ENCODE measurements at places on chromosomes 1 and 21. TPM values are rescaled to one million over a fixed set of nuclear protein-coding genes. Genes with fewer than 3 reads are reported as not detected.

- DNase-seq, result no peak
These were observed 1.8 kb downstream of the CLDN17 start for GRCh38 chr21:30164796-30165195.

GRCh38 chr1:11394592-11395245 lies 84.2 kb upstream of the DISP3 start:
- no peak for DNase-seq

- DNase-seq, result no peak
These were observed 166.6 kb upstream of the ATP1B1 start for GRCh38 chr1:168939947-168940223.

DNA sequence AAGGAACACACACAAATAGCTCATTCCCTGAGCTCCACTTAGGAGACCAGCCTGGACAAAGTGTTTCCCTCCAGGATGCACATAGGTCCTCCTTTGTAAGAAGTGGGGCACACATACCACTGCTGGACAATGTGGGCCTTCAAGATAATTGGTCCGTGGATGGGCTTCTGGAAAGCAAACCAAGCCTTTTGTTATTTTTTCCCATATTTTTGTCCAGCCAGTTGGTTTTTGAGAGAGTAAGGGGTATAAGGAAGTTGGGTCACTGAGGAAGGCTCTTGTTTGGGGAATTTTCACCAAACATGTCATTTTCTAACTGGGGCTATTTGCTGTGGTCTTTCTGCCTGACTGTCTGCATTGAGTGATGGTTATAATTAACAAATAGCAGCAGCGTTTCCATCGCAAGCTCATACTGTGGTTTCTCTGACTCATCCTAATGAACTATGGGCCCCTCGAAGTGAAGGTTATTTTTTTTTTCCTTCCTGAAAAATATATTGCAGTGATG lies 306.3 kb upstream of the DUSP10 start:
- no peak for DNase-seq

Gene GBP3
- 11.5 TPM for total RNA-seq

DNA sequence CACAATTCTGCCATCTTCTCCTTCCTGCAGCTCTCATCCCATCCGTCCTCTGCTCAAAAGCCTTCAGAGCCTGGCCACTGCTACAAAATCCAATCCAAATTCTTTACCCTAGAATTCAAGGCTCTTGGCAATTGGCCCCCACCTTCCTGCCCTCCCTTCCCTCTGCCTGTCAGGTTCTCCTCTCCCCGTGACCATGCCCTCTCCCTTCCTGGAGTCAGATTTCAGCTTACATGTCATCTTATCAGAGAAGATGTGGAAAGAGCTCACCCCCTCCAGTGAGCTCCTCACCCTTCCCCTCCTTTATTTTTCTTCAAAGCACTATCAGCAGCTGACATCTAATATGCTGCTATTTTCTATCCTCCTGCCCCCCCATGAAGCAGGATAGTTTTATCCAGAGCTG lies 86.9 kb downstream of the GRIK3 start:
- no peak for DNase-seq

Gene DRAXIN
- total RNA-seq, result not detected

Gene BARHL2
- total RNA-seq, result not detected

Gene CHAF1B
- 1.3 TPM for total RNA-seq

DNA sequence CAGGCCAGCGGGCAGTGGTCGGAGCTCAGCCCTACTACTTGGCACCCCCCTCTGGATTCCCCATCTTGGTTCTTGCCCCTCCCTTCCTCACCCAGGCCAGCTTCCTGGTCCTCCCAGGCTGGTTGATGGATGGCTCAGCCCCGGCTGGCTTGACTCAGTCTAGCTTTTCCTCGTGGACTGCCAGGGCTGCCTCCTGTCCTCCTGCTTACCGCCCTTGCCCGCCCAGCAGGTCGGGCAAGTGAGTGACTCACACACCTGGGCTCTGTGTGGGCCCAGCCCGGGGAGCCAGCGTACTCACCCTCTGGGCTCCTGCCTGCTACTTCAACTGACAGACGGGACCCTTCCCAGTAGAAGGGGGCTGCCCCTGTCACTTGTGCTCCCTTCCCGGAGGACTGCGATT lies 19.5 kb upstream of the ARHGEF10L start:
- DNase-seq, result no peak

Gene LCE1B
- total RNA-seq, result not detected

GRCh38 chr1:44368471-44369151 lies 13.6 kb upstream of the ERI3 start:
- DNase-seq, result no peak

Gene CASQ2
- 2.1 TPM for total RNA-seq

- no peak for DNase-seq
These were observed 1.3 kb upstream of the SLC16A1 start for GRCh38 chr1:112957133-112957812.

Gene TMEM54
- 27.7 TPM for total RNA-seq

All from omental fat pad (tissue), 4 donors.